ENCODE measurements at places on chromosomes 6 and 20.

DNA sequence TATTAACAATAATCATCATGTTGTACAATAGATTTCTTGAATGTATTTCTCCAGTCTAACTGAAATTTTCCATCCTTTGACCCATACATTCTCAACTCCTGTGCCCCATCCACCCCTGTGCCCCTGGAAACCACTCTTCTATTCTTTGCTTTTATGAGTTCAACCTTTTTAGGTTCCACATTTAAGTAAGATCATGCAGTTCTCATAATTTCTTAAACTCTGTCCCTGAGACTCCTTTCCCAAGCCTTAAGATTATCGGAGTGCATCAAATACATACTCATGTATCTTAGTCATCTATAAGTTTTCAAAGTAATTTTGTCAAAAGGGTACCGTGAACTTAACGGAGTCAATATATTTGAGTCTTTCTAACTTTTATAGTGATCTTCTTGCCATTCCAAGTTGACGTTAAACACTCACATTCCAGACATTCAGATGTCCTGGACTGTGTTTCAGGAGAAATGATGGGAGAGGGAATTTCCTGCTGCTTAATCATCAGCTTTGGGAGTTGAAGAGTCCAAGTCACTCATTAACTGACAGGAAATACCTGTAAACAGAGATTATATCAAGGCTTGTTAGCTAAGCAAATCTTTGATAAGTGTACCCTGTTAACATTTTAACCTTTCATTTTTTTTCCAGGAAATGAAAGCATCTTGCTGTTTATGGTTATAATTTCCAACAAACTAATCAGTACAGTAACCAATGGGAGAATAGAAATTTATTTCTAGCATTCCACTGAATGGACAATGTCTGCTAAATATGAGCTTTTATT lies 73.3 kb downstream of the ADGRG6 start:
- no peak for DNase-seq

DNA sequence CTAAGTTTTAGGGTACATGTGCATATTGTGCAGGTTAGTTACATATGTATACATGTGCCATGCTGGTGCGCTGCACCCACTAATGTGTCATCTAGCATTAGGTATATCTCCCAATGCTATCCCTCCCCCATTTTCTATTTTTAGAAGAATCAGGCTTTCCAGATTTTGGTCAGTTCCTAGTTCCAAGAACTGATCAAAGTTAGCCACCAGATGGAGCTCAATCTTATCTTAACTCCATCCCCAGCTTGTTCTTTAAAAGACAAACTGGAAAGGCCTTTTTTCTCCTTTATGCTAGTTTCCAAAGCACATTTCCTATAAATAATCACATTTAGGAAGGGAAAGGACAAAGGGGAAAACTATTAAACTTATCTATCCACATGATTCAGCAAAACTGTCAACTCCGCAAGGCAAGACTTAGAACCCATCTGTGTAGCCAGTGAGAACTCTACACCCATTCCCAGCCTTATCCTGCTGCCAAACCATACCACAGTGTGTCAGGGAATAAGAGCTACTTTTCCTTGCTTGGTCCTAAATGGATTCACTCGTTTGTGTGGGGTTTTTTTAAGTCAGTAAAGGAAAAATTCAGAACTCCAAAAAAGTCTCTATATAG lies 22.8 kb upstream of the KHDC1 start:
- DNase-seq, result no peak

- no peak for DNase-seq
Measured at GRCh38 chr6:50070101-50070500, 20.4 kb upstream of the DEFB112 start.

- no peak for DNase-seq
Measured at GRCh38 chr6:159052720-159053119, 7.9 kb upstream of the TAGAP start.

GRCh38 chr6:105774247-105774646 lies 311.9 kb upstream of the PRDM1 start:
- no peak for DNase-seq

GRCh38 chr6:157264701-157265100 lies 58.6 kb downstream of the TMEM242 start:
- DNase-seq, result no peak

DNA sequence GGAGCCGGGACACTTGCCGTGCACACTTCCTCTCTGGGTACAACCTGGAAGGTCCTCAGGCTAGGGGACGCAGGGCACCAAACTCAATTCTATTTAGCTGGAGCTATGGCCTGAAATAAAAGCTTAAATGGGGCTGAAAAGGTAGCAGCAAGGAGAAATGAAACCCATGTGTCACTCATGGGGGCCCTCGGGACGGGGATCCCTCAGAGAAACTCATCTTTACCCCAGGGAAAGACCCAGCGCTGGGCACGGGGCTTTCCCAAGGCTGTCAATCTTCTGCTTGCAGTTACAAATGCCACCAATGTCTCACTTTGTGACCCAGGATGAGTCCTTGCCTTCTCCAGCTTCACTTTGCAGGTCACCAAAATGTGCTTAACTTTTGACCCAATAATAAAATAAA lies 16.5 kb downstream of the SNAI1 start:
- no peak for DNase-seq

- DNase-seq, result peak; percentile 8
Measured at GRCh38 chr6:143515766-143516355, 4.3 kb upstream of the FUCA2 start.

- DNase-seq, result no peak
Measured at GRCh38 chr6:21273451-21273850, 320.1 kb upstream of the SOX4 start.

DNA sequence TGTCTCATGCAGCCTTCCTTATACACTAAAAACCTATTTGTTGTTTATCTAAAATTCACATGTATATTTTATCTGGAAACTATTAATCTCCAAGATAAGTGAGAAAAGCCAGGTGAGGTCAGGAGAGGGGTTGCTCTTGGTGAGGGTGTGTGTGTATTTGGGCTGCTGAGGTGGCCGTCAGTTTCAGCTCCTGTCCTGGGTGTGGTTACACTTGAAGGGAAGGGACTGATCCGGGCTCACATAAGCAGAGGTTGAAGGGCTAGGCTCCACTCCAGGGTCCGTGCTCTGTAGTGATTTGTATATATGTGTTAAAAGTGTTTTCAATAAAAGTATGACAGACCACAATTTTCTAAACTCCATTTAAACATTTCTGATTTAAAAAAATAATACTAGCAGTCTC lies 13.5 kb upstream of the SNAI1 start:
- DNase-seq, result no peak

DNA sequence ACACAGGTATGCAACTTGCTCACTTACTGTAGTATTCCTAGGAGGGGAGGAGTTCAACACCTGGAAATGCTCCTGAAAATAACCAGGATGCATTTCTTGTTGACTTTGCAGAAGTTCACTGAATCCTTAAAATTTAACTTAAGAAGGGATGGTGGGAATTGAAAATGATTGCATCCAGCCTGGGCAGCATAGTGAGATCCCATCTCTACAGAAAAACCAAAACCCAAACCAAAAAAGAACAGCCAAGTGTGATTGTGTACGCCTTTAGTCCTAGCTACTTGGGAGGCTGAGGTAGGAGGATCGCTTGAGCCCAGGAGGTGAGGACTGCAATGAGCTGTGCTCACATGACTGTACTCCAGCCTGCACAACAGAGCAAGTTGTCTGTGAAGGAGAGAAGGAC lies 1.7 kb downstream of the DNAH8 start:
- no peak for DNase-seq

DNA sequence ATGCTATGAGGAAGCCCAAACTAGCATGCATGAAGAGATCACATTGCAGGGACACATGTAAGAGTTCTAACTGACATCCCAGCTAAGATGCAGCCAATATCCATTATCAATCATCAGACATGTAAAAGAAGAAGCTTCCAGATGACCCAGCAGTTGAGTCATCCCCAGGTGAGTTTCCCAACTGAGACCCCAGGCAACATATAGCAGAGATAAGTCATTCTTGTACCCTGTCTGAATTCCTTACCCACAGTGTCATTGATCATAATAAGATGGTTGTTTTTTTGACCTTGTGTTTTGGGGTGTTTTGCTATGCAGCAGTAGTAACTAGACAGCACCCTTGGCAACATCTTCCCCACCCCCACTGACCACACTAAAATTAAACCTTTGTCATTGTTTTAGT lies 18.9 kb downstream of the SIRPD start:
- DNase-seq, result no peak

- no peak for DNase-seq
Measured at GRCh38 chr20:61998343-61999121, 67.1 kb downstream of the TAF4 start.

DNA sequence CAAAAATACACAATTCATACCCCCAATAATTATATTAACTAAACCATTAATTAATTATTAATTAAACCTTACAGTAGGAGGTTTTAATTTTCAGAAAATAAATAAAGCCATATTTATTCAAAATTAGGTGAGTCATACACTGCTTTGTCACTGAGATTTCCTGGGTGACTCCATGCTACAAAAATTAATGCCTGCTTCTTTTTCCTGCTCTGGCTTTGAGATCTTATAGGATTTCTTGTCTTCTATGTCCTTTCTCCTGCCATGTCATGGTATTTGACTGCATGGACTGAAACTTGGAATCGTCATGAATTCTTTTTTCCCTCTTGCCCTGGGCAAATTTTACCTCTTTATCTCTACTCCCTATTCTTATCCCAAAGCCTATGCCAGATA lies 133.2 kb downstream of the PHACTR1 start:
- no peak for DNase-seq

DNA sequence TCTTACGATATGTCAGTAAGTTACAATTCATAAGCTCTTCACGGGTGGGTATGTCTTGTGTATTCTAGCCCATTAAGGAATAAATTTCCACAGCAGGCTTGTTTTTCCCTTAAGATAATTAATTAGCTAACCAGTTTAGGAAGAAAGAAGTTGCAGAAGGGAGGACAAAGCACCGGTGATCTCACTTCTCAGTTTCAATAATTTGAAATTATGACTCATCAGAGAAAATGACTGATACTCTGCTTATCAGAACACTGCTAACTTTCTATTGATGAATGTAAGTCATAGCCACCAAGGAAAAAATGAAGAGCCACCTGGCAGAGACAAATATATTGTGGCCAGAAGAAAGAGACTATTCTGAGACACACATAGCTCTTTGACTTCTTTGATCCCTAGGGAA lies 35.0 kb upstream of the ENTPD6 start:
- DNase-seq, result no peak

- no peak for DNase-seq
Measured at GRCh38 chr20:15235471-15236198, 898.2 kb upstream of the FLRT3 start.

DNA sequence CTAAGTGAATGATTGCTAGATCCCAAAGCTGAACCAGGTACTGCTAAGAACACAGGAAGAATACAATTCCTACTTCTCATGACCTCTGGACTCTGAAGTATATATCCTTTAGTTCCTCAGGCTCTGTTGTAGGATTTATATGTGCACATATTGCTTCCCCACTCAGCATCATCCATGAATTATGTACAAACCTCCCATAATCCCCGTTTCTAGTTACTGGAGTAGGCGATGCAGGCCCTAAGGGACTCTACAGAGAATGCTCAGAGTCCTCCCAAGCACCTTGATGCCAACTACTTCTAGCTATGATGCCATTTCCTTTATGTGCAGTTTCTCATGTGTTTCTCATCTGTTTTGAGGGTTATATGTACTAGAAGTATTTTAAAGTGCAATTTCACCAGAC lies 154.9 kb upstream of the EPHA7 start:
- no peak for DNase-seq

- DNase-seq, result no peak
Measured at GRCh38 chr6:9540534-9541126, 874.2 kb downstream of the TFAP2A start.

DNA sequence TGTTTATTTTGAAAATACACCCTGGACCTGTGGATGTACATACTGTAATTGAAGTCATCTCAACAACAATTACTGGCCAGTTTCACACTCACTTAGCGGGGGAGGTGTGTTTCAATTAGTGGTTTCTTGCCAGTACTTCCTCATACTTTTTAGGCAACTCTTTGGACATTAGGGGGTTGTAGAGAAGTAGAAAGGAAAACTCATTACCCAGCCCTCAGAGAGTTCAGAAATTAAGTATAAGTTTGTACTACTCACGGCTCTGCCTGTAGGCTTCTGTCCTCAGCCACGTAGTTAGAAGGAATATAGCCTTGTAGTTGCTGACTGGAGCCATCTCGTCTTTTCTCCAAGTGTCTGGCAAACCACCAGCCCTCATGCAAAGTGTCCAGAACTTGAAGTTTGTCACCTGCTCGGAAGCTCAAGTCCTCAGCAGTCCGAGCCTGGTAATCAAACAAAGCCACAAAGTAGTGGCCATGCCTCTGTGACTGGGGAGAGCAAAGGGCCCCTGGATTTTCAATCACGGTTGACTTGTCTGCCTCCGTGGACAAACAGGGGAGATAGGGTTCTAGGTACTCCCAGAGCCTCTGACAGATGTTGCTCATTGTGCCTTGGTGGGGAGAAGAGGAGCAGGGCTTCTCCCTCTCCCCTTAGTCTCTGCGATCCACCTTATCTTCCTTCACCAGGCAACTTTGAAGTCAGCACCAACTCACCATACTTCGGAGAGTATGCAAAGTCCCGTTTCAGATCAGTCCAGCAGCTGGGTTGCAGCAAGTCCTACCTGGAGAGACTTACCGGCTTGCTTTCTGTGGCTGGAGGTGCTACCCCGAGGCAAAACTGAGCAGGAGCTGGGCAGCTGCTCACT lies 749 bp downstream of the FRK start:
- DNase-seq, result no peak

DNA sequence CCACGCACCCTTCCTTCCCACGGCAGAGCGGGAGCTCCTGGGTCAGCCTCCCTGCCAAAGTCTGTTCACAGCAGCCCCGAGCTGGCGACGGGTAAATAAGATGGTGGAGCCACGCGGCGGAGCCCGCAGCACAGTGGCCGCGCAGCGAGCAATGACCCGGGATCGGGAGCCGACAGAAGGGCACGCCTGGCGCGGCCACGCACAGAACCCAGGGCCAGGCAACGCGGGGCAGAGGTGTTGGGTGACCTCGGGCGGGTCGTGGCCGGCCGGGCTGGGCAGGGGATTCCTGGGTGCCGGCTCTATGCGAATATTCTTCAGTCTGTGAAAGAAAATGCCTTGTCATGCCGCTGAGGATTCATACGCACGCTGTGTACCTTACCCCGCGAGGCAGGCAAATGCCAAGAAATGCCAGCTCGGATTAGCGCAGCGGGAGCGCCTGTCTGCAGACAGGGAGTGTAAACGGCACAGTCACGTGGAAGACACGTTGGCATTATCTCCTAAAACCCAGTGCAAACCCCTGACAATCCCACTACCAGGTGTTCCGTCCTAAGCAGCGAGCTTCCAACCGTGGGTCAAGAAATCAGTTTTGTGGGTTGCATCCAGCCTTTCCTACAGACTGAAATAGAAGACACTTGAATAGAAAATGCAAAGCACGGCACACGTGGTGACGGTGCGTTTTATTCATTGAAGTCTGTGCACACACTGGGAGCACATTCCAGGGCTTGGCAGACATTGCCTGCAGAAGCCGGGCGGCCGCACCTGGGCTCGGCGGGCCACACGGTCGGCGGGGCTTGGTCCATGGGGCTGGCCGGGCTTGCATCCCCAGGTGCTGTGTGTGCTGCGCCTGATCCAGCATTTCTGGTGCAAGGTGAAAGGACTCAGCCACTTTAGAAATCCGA lies 18.3 kb downstream of the CHRNA4 start:
- peak; percentile 62 for DNase-seq

GRCh38 chr6:11388983-11389944 lies 148.3 kb upstream of the TMEM170B start:
- no peak for DNase-seq

- no peak for DNase-seq
Measured at GRCh38 chr20:41476446-41476845, 109.8 kb upstream of the EMILIN3 start.
